ENCODE measurements at places on chromosomes 7 and 10. TPM values are rescaled to one million over a fixed set of nuclear protein-coding genes. Genes with fewer than 3 reads are reported as not detected.

GRCh38 chr10:126302826-126303665, 85.2 kb downstream of the ADAM12 start:
- no peak for DNase-seq

DNA sequence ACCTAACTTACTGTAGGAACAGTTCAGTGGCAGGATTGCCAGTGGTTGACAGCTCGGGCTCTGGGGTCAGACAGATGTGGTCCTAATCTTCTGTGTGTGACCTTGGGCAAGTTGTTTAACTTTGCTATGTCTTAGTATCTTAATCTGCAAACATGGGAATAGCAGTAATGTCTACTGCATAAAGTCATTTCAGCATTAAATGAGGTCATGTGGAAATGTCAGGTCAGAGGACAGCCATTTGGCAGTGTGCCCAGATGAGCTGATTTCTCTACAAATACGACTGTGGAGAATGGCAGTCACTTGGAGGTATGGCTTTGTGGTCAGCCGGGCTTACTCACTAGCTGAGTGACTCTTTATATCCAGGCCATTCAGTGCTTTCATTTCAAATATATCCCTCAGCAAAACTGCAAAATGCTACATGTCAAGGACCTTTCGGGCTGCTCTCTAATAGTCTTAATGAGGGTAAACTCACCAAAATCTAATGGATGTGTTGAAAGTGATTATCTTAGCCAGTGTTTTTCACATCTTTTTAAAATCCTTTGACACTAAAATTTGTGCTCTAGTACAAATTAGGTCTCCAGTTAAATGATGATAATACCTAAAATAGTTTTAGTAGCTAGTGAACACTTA, 171.4 kb downstream of the ST7 start:
- DNase-seq, result peak; percentile 99

- DNase-seq, result no peak
These were observed 86.5 kb downstream of the ARID5B start for GRCh38 chr10:61987951-61988379.

The NEBL gene
- 0.68 TPM for total RNA-seq

The LRRC18 gene
- not detected for total RNA-seq
